GM03348 (cell line): ENCODE measurements at places on chromosomes 6 and 20.

GRCh38 chr6:109296971-109297372 lies 85.3 kb downstream of the CD164 start:
- no peak for DNase-seq

DNA sequence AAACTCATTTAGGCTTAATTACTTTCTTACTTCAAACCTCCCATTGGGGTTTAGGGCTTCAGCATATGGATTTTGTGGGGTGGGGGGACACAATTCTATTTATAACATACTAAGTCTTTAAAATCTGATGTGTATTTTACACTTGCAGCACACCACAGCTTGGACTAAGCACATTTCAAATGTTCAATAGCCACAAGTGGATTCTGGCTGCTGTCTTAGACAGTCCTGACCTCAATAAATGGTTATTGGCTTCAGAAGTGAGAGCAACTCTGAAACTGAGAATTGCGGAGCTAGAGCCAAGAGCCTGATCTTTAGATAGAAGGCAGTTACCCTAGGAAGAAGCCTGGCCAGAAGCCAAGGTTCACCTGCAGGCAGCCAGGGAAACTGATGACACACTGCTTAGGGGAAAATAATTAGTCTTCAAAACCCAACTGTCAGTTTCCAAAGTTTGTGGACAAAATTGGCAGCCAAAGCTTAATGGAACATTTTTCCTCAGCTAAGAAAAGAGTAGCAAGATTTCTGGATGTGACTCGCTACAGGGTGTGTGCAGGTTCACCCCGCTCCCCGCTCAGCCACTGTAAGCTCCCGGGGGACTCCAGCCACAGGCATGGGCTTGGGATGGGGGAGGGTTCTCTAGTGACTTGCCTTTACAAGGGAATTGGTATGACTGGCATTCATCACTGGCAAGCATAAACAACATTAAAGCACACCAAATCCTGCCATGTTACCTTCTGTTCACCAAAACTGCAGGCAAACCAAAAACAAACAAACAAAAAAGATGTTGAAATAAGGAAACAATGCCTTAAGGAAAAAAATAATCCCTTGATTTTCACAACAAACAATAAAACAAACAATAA lies 219.8 kb downstream of the TFAP2A start:
- no peak for DNase-seq

DNA sequence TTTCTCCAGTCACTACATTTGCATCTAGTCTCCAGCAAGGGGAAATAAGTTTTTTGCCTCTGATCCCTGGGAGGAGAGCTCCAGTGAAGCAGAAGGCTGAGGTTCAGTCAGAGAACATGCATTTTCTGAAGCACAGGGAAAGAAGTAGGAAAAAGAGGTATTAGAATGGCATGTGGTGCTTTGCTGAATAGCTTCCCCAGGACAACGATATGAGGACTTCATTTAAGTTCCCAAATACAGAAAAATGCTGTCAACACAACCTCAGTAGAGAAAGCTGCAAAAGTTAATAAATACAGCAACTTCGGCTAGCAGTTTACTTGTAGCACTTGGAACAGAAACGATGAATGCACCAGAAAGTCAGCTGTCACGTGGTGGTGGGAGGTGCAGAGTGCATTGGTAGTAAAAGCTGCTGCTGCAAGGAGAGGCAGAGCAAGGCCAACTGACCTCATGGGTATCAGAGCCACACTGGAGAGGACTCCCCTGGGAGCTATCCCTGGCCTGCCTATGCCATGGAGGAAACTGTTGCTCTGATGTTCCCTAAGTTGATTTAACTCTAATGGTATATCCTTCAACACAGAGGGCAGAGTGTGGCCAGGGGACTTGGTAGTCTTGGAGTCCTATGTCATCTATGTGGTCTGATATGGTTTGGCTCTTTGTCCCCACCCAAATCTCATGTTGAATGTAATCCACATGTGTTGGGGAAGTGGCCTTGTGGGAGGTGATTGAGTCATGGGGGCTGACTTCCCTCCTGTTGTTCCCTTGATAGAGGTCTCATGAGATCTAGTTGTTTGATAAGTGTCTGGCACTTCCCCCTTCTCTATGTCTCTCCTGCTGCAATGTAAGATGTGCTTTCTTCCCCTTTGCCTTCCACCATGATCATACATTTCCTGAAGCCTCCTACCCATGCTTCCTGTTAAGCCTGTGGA lies 85.9 kb downstream of the ADTRP start:
- DNase-seq = no peak

GRCh38 chr20:33062105-33062824 lies 8.6 kb downstream of the BPIFB3 start:
- no peak for DNase-seq

- DNase-seq = no peak
These were observed 67.3 kb downstream of the PRR18 start for GRCh38 chr6:166240889-166241288.

DNA sequence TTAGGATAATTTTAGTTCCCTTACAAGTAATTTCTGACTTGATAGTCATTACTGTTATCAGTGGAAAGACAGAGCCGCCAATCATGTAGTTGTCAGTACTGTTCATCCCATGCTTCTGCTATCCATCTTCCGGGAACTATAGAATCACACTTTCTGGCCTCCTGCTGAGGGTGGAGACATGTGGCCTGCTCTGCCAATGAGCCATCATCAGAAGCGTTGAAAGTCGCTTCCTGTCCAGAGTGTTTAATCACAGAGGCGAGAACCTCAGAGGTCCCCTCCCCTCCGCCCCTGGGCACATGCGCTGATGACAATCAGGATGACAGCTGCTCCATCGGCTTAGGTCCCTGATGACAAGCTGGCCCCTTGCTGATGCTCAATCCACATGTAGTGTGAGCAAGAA lies 3.0 kb downstream of the DDO start:
- DNase-seq = no peak

DNA sequence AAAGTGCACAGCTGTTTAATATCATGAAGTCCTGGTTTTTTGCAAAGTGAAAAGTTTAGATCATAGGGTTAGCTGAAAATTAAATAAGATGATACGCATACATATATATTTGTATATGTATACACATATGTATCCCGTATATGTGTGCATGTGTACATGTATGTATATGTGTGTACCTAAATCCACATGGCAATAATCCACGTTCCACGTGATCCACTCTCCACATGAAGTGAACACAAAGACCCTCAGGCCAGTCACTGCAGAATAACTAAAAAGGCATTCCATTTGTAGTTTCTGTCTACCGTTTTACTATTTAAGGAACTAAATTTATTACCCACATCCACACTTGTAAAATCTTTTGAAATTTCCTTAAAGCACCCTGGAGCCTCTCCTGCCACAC lies 294.9 kb downstream of the FOXA2 start:
- DNase-seq = no peak

DNA sequence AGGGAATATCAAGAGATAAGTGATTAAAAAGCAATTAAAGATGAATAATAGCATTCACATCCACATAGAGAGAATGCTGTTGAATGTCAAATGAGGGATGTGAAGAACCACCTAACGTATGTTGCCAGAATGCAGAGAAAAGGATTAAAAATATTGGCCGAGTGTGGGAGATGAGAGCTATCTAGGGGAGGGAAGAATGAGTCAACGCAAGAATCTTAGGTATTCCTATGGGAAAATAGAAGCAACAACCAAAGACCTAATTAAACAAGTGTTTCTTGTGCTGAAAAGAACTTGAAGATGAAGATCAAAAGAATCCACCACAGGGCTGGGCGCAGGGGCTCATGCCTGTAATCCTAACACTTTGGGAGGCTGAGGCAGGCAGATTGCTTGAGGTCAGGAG lies 12.2 kb upstream of the RSPH3 start:
- no peak for DNase-seq

DNA sequence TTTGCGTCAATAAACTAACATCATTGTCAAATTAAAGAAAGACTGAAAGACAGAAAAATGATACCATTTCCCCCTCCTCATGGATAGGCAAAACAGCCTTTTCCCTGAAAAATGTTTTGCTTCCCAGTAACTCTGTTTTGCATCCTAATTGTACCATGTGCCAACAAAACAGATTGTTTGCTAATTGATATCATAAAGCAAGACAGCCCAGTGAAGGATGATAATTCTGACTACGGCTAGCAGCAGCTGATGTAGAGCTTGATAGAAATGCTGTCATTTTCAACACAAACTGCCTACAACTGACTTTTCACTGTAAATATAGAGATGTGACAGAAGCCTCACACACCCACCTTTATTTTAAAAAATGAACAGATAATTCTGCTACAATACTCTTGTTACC lies 1061.6 kb downstream of the HACE1 start:
- no peak for DNase-seq

- DNase-seq = peak; percentile 82
These were observed 400.2 kb downstream of the QKI start for GRCh38 chr6:163814494-163815364.

DNA sequence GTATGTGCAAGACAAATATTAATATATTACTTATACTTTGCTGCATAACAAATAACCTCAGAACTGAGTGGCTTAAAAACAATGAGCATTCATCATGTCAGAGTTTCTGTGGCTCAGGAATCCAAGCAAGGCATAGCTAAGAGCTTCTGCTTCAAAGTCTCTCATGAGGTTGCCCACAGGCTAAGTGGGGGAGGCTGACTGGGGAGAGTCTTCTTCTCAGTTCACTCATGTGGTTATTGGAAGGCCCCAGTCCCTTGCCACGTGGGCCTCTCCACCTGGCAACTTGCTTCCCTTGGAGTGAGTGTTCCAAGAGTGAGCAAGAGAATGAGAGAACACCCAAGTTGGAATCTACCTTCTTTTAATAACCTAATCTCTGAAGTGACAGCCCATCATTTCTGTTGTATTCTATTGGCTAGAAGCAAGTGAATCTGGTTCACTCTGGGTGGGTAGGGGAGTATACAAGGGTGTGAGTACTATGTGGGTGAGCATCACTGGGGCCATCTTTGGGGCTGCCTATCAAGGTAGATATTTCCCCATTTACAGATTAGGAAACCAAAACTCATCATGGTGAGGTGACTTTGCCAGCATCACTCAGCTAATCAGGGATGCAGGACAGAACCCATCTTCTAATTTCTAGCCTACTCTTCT lies 36.0 kb downstream of the DNAH8 start:
- no peak for DNase-seq

GRCh38 chr6:12637960-12638641 lies 78.5 kb upstream of the PHACTR1 start:
- DNase-seq = peak; percentile 64

GRCh38 chr6:110595112-110595511 lies 118.7 kb upstream of the SLC22A16 start:
- DNase-seq = no peak

GRCh38 chr6:35055891-35056290 lies 85.2 kb downstream of the TCP11 start:
- DNase-seq = no peak

- DNase-seq = no peak
These were observed 36.4 kb upstream of the SMOC2 start for GRCh38 chr6:168404560-168404959.

DNA sequence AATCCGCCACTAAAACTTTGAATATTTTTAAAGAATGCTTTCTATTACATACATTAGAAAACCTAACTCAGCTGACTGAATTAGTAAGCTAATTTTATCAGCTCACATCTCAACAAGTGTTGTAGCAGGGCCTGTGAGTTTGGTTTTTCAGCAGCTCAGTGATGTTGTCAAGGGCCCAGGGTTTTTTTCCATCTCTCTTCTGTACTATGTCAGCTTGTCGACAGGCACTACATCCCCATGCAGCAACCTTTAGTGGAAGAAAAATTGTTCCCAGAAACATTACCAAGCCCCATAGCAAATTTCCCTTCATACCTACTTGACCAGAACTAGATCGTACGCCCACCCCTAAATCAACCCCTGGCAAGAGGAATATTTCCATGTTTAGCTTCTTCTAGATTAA lies 170.3 kb upstream of the TNFAIP3 start:
- DNase-seq = no peak

GRCh38 chr6:160349814-160350350 lies 1.7 kb downstream of the SLC22A3 start:
- no peak for DNase-seq

GRCh38 chr20:25237610-25238318 lies 10.1 kb upstream of the PYGB start:
- DNase-seq = peak; percentile 95

- no peak for DNase-seq
These were observed 187.8 kb downstream of the OGFRL1 start for GRCh38 chr6:71476371-71476770.

DNA sequence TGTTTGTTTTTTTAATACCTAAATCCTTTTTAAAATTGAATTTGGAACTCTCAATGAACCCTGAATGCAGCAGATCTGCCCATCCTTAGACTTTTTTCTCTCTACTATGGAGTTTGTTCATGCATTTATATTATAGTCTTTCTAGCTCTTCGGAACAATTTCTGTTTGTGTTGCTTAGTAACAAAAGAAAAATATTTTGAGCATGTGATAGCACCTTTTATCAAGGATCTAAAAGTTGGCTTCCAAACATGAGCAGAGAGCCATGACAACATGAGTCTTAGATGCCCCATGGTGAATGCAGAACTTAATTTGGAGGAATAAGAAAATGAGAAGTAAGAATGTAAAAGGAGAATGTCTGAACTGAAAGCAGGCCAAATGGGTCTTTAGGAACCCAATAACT lies 133.7 kb downstream of the EDN1 start:
- no peak for DNase-seq

DNA sequence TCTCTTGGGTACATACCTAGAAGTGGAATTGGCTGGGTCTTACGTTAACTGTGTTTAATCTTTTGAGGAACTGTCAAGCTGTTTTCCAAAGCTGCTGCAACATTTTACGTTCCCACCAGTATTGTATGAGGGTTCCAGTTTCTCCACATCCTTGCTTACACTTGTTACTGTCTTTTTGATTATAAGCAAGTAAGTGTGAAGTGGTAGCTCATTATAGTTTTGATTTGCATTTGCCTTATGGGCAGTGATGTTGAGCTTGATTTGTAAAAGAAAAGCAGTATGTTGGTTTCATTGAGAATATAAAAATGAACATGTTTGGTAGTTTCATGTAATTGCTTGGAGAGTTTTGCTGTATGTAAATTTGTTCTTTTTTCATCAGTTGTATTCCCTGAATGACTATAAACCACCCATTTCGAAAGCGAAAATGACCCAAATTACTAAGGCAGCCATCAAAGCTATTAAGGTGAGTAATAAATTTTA lies 40.4 kb downstream of the SCAF8 start:
- no peak for DNase-seq

DNA sequence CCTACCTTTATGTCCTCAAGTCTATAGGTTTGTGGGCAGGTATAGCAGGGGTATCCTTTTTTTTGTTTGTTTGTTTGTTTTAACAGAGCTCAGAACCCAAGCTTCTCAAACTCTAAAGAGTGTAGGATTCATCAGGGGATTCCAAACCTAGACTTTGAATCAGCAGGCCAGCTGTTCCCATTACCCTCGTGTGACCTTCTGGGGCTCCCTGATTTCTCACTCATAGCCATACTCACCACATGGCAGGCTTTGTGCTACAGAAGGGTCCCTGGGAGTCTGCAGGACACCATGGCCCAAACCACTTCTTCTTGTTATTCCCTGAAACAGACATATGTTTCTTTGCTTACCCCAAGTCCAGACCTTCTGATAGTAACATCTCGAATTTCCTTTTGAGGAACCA lies 350.8 kb upstream of the TSHZ2 start:
- DNase-seq = no peak
